CD4-positive, alpha-beta T cell treated with Interleukin-15 for 4 hours (primary cell): ENCODE measurements at places on chromosomes 4 and X.

GRCh38 chr4:177371461-177371860, 61.8 kb downstream of the NEIL3 start:
- DNase-seq: no peak

DNA sequence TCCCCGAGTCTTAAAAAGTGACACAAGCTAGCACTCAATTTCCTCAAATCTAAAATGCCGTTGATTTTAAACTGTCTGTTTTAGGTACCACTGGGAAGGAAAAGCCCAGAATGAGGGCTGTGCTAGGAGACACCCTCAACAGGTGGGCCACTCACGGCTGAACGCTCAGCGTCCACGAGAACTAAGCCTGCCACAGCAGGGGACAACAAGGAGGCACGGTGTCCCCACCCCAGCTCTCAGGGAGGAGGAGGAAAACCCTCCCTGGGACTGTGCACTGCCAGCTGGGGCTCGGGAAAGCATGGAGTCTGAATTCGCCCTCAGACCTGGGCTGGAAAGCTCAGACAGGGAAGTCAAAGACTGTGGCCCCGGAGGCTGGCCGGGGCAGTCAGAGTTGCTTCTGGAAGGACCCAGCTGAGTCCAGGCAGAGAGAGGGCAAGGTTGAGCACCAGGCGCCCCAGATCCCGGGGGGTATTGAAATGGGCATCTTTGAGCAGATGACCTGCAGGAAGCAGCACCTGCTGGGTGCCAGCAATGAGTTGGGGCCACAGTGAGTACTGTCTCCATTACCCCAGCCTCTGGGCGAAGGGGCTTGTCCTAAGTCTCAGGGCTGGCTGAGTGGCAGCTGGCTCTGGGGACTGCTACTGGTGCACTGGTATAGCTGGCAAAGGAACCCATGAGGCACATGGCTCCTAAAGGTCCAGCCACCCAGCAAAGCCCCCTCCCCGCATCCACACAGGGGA, 769 bp upstream of the CPZ start:
- no peak for DNase-seq

GRCh38 chrX:22699581-22700091, 300.1 kb upstream of the DDX53 start:
- no peak for DNase-seq

- DNase-seq: no peak
Measured at GRCh38 chr4:55237839-55238238, 108.2 kb upstream of the SRD5A3 start.
